ENCODE measurements at places on chromosomes 4 and X.

DNA sequence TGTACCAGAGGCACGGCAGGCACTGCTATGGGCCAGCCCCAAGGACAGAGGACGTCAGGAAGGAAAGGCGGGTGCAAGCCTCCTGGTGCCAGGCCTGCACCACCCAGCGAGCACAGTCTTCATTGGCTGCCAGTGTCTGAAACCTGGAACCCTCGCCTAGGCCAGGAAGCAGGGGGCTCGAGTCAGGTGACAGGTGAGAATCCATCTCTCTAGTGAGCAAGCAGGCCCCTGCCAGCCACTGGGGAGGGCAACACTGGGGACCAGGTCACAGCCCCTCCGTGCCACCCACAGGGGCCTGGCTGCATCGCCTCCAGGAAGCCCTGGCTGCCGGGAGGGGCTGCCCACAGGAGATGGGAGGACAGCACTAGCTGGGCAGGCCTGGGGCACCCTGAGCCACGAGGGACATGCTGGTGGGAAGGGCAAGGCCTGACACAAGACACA is 6.9 kb upstream of the HAUS3 start:
- DNase-seq: no peak

GRCh38 chrX:115690511-115691216 is 129.7 kb downstream of the PLS3 start:
- DNase-seq: peak; percentile 19

DNA sequence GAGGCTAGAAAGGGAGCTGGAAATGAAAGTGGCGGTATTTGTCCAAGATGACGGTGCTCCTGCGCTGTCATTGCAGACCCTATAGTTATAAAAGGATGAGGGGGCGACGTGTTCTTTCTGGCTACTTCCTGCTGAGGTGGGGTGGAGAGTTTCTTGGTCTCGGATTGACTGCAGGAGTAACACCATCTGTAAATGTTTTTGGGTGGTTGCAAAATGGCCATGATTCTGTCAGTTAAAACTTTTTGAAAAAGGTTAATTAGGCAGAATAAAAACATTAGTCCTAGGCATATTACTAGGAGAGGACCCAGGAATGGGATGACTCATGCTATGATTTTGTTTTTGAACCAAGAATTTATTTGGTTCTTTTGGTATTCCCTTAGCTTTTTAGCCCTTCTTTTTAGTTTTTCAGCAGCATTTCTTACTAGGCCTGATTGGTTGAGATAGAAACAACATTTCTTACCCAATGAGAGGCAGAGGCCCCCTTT is 53.1 kb downstream of the USP11 start:
- DNase-seq: no peak

- no peak for DNase-seq
These were observed 11.8 kb upstream of the LCORL start for GRCh38 chr4:18033111-18034085.

DNA sequence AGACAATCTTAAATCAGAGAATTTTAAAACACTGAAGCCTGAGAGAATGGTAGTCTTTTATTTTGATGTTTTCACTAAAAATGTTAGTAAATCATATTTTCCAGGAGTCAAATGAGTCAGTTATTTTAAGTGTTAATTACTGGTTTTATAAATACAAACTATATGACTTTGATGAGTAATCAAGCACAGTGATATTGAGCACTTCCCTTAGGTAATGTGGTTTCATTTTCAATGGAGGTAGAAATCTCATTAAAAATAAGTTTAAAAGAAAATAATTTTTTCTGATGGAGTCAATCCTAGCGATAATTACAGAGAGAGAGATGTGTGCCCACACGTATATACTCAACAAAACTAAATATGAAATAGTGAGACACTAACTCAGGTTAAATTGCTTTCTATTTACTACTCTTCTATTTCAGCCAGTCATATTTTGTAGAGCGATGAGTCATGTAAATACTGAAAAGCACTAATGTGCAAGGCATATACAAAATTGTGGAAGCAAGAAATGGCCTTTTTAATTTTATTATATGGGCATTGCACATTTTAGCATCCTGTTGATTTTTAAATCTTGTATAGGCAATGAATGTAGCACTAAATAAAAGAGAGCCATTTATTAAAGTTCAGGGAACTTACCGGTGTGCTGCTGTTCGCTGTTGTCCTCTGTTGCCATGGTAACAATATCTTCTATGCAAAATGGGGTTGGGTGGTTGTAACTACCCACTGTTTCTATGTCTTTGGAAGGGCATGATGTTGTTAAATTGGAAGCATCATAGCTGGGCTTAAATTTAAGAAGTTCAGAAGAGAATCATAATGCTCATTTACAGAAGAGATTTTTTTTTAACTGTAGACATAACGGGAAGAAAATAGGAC is 513.7 kb downstream of the TLL1 start:
- no peak for DNase-seq

DNA sequence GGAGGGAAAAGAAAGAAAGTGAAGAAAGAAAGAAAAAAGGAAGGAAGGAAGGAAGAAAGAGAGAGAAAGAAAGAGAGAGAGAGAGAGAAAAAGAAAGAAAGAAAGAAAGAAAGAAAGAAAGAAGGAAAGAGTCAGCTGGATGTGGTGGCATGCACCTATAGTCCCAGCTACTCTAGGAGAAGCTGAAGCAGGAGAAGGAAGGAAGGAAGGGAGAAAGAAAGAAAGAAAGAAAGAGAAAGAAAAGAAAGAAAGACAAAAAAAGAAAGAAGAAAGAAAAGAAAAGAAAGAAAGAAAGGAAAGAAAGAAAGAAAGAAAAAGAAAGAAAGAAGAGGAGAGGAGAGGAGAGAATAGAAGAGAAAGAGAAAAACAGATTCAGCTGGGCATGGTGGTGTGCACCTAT is 44.3 kb upstream of the ERVMER34-1 start:
- no peak for DNase-seq

DNA sequence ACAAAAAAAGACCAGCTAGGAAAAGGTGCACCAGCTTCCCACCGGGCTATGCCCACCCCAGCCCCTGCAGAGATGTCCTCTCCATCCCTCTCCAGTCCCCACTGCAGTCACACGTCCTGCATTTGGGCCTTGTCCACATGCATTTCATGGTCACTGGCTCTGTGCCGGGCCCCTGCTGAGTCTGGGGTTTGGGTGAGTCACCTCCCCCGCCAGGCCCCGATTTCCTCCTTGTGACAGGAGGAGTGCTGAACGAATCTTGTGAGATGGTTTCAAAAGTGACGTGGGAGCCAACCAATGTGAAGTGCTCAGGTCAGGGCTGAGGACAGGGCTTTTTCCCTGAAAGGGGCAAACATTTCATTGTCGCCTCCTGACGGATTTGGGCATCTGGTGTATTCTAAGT is 7.1 kb downstream of the CPZ start:
- DNase-seq: no peak

All from SW 1271 (cell line).